ENCODE measurements at places on chromosomes 13 and 19. TPM values are rescaled to one million over a fixed set of nuclear protein-coding genes. Genes with fewer than 3 reads are reported as not detected.

ATP8B3 gene
- total RNA-seq: 2.4 TPM

PTH2 gene
- total RNA-seq: not detected

WDR87 gene
- total RNA-seq: not detected

ATP4A gene
- total RNA-seq: not detected

CEACAM21 gene
- total RNA-seq: 12.2 TPM

CGB3 gene
- not detected for total RNA-seq

TDRD3 gene
- 56.7 TPM for total RNA-seq

CYP2S1 gene
- total RNA-seq: 9.7 TPM

RFX1 gene
- 10.1 TPM for total RNA-seq

URAD gene
- not detected for total RNA-seq

Data from lung (tissue), 17 donors.